Fibroblast of skin of right biceps (primary cell): ENCODE measurements at places on chromosomes 12 and 14.

DNA sequence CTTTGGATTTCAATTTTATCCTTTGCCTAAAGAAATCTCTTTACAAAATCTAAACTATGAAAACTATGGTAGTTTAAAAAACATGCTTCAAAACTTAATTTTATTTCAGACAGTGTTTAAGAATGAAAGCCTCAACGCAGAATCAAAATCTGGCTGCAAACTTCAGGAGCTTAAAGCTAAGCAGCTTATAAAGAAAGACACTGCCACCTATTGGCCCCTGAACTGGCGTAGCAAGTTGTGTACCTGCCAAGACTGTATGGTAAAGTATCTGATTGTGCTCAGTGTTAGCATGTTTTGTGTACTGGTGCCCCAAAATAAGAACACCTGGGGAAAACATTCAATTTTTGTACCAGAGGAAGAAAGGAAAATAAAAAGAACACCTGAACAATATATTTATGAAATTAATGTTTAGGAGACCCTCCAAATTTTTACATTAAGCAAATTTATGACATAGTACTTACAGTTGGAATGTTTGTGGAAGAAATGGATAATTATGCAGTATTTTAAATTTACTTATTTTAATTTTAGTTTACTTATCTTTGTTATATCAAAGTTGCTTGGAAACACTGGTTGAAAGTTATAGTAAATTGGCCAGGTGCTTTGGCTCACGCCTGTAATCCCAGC lies 12.2 kb downstream of the UBR7 start:
- peak; percentile 49 for DNase-seq

GRCh38 chr12:47509398-47509851 lies 196.4 kb downstream of the RPAP3 start:
- peak; percentile 81 for DNase-seq

DNA sequence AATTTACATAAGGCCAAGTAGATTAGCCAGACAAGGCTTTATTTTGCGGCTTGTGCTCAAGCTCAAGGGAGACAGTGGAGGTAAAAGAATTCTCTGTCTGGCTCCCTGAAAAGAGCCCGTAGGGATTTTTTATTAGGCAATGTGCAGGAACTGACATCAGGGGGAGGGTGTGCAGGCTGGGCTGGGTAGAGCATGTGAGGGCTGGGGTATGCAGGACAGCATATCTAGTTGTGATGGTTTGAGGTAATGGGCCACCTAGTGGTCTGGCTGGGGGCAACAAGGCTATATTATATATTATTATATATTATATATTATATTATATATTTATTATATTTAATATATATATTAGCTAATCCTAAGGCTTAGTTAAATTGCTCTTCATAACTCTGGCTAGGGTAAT lies 102.1 kb downstream of the TMEM117 start:
- peak; percentile 13 for DNase-seq

- DNase-seq: no peak
These were observed 106.9 kb upstream of the PPFIA2 start for GRCh38 chr12:81866081-81866480.

DNA sequence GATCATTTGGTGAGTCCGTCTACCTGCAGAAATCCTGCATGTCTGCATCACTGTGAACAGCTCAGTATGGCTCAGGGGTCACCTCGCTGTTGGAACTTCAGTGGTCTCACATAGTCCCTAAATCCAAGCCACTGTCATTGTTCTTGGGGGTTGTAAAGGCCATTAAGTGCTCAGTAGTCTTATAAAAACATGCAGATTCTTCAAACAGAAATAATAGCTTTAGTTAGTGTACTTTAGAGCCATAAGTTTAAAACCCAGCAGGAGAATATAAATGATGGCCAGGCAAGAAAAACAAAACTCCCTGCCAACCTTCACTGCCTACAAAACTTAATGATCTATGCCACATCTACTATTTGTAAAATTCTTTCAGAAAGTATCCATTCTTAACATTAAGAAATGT lies 396.3 kb downstream of the SYT1 start:
- DNase-seq: no peak

- DNase-seq: no peak
These were observed 33.4 kb downstream of the PDZRN4 start for GRCh38 chr12:41221491-41221890.

DNA sequence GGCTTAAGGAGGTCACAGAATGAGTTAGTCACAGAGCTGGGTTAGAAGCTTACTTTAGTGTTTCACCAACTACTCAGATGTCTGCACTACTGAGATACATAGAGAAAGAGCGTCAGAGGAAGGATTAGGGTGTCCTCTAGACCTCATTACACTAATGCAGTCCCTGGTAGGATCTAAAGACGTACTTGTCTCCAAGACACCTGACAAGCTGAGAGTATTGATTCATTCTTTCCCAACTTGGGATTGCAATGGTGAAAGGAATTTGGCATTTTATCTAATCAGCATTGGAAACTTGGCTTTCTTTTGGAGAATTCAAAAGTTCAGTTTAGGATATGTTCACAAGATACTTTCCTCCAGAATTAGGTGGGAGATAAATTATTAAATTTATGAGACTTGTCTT lies 402.1 kb downstream of the ZFP36L1 start:
- no peak for DNase-seq

- DNase-seq: no peak
These were observed 5.9 kb downstream of the LAG3 start for GRCh38 chr12:6778217-6778573.

- DNase-seq: no peak
These were observed 819.5 kb downstream of the SLC16A7 start for GRCh38 chr12:60415351-60415750.

- DNase-seq: no peak
These were observed 99.3 kb downstream of the SPTSSA start for GRCh38 chr14:34362641-34363251.
